Stimulated activated CD4-positive, alpha-beta T cell treated with anti-CD3 and anti-CD28 coated beads, Interleukin-2, amount 100 ng/mL, for 48 hours (primary cell): ENCODE measurements at places on chromosomes 16 and 17.

DNA sequence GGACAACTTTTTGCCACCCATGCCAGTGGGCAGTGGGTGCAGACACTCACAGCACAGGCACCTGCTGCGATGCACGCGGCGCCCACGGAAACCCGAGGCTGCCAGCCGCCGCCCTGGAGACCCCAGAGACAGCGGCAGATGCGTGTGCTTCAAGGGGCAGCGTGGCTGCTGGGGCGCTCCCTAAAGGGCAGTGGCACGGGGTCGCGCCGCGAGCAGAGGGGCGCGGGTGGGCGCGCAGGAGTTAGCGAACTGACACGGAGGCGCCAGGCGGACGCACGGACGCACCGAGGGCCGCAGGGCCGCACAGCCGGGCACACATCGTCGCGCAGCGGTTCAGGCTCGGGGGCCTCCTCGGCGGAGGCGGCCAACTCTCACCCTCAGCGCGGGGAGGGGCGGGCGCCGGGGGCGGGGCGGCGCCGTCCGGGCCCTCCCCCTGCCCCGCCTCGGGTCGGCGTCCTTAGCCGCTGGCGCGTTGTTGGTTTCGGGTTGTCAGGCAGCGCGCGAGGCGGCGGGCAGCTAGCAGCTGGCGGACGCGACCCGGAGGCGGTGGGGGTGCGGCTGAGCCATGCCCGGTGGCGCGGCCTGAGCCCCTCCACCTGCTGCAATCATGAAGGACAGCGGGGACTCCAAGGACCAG is at the start of gene KIF19:
KIF19 (plus strand) TSS at position 484 of the 637 bp plus-strand sequence; CDS start at position 608, 124 bp downstream.
- peak; percentile 52 for DNase-seq

GRCh38 chr17:29207975-29208374 is 27.8 kb upstream of the MYO18A start:
- no peak for DNase-seq

DNA sequence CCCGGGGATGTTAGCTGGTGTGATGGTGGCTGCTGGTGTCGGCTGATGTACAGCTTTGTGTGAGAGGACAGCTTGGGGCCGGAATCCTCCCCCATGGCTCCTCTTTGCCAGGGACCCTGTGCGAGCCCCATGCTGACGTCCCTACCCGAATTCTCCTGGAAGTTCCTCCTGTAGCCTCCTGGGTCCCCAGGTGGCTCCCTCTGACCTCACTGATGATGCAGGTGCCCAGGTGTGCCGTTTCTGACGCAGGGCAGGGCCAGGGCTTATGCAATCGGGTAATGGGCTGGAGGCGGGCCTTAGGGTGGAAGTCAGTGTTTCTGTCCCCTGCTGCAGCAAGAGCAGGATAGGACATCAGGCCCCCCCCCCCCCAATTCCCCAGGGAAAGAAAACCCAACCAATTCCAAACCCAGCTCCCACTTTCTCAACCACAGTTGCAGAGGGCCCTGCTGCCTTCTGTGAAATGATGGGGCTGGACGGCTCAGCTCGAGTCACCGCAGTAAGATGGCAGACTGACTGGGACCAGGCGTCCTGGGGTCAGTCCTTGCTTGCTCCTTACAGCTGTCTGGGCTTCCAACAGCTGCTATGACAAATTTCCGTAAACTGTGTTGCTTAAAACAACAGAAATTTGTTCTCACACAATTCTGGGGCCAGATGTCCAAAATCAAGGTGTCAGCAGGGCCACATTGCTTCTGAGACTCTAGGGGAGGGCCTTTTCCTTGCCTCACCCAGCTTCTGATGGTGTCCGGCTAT is 139.0 kb upstream of the PLCG2 start:
- DNase-seq, result no peak

GRCh38 chr17:33491871-33492481 is 198.9 kb upstream of the ASIC2 start:
- DNase-seq, result no peak

GRCh38 chr16:73317321-73317857 is 269.5 kb upstream of the ZFHX3 start:
- no peak for DNase-seq
